ENCODE measurements at places on chromosomes 13 and 19.

- peak; percentile 71 for DNase-seq
These were observed 2.0 kb downstream of the OLFM2 start for GRCh38 chr19:9934132-9934950.

GRCh38 chr13:83298617-83299016 lies 583.7 kb downstream of the SLITRK1 start:
- DNase-seq: no peak

- no peak for DNase-seq
These were observed 273.6 kb downstream of the DCT start for GRCh38 chr13:94205896-94206295.

- DNase-seq: no peak
These were observed 89.8 kb upstream of the SOX1 start for GRCh38 chr13:111977179-111977506.

GRCh38 chr13:59398127-59398526 lies 765.6 kb downstream of the DIAPH3 start:
- DNase-seq: no peak

DNA sequence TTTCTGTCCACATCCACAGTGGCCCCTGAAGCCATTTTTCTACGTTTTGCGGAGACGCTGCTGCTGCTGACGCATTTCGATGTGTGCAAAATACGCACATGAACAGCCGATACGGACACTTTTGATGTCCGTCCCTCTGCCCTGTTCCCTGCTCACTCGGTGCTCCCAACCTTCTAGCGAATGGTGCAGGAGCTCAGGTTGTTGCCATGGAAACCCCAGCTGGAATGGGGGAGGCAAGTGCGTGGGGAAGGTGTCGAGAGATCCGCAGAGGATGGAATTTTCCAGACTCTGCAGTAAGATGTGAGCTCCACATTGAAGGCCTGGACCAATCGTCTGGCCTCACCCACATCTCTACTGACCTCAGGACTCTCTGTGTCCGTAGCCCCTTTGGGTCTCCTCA lies 109.2 kb upstream of the USP29 start:
- no peak for DNase-seq

- no peak for DNase-seq
These were observed 57.2 kb downstream of the NHLRC3 start for GRCh38 chr13:39095500-39095899.

- DNase-seq: no peak
These were observed 4.8 kb downstream of the KLK7 start for GRCh38 chr19:50978772-50979390.

GRCh38 chr19:53826876-53827275 lies 2.8 kb upstream of the NLRP12 start:
- DNase-seq: no peak

GRCh38 chr19:12198136-12198535 lies 35.2 kb downstream of the ZNF136 start:
- no peak for DNase-seq

- DNase-seq: no peak
These were observed 181.9 kb downstream of the NDFIP2 start for GRCh38 chr13:79662882-79663281.

DNA sequence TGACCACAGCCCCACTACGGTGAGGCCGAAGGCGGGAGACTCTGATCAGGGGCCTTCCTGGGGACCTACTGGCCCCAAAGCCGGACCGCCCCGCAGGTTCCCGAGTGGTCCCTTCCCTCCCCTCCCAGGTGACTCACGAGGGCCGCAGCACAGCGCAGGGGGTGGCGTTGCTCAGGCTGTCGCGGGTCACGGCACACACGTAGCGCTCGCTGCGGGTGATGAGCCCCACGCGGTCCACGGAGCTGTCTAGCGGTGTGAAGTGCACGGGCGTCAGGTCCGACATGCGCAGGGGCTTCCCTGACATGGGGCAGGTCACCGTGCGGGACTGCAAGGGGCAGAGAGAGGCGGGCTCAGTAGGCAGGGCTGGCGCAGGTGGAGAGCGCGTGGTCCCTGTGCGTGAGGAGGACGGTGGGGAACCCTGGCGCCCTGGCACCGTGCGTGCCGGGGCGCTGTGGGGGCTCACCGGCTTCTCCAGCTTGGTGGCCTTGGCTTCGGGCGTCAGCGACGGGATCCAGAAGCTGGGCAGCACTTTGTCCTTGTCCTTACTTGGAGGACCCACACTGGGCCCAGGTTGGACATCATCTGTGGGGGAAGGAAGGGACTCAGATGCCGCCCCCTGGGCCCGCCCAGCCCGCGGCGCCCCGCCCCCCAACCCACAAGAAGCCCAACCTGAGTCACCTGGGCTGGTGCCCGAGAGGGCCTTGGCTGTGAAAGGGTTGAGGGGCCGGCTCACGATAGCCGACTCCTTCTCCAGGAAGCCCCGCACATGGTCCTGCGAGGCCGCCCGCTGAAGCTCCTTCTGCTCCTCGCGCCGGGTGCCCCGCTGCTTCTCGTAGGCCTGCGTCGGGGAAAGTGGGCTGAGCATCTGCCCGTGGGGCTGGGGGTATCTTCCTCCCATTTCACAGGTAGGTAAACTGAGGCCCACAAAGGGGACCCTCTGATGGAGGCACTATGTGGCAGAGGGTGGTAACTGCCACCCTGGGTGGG lies 23.7 kb downstream of the NOSIP start:
- DNase-seq: no peak

GRCh38 chr13:18235756-18236527 lies 945.7 kb downstream of the TUBA3C start:
- DNase-seq: no peak

- no peak for DNase-seq
These were observed 27.2 kb downstream of the ATP4B start for GRCh38 chr13:113630804-113631203.

- no peak for DNase-seq
These were observed 73.4 kb downstream of the PCDH9 start for GRCh38 chr13:67156723-67157060.

DNA sequence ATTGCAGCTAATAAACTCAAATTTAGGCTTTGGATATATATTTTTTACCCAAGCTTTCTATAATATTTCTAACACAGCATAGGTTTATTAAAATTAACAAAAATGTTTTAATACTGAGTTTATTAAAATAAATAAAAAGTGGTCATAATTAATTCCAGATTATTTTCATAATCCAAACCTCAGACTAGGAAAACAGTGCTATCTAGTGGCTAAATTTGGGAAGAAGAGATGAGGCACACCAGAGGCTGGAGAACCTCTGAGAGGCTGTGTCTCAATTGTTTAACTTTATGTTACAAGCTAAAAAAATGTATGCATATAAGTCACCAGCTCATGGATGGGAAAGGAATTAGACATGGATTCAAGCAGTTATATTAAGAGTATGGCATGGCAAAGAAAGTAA lies 392.5 kb downstream of the DIAPH3 start:
- no peak for DNase-seq

GRCh38 chr19:46953955-46954501 lies 65.6 kb upstream of the NPAS1 start:
- no peak for DNase-seq

GRCh38 chr13:66826398-66826797 lies 403.7 kb downstream of the PCDH9 start:
- DNase-seq: no peak

- no peak for DNase-seq
These were observed 25.0 kb downstream of the SERPINE3 start for GRCh38 chr13:51364404-51365008.

DNA sequence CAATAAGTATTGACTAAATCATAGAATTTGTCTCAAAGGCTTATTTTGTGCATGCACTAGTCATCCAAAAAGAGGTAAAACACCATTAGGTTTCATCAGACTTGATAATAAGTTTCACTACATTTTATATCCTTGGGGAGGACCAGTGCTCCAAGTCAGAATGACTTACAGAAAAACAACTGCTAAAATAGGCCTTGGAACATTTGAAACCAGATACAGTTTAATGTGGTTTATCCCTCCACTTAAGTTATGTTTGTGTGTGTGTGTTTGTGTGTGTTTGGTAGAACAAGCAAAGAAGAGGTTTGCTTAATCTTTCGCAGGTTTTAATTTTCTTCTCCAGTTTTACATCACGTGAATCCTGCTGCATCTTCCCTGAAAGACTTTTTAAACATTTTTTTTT lies 570.9 kb downstream of the PCDH9 start:
- no peak for DNase-seq
